ENCODE measurements at places on chromosomes 12 and 14. TPM values are rescaled to one million over a fixed set of nuclear protein-coding genes. Genes with fewer than 3 reads are reported as not detected.

Gene BCL11B
- total RNA-seq: under 0.01 TPM

Gene CMTM5
- 0.44 TPM for total RNA-seq

Gene KSR2
- not detected for total RNA-seq

Gene LDHB
- total RNA-seq: 530 TPM

Gene MANSC1
- total RNA-seq: 3.0 TPM

Gene KLHL33
- 0.17 TPM for total RNA-seq

Gene SRRM4
- total RNA-seq: under 0.01 TPM

Gene AGAP2
- 0.15 TPM for total RNA-seq

Gene GRIP1
- total RNA-seq: not detected

Gene GAS2L3
- total RNA-seq: 44.1 TPM

Gene USP44
- total RNA-seq: 10.2 TPM

Gene PYGL
- 90.3 TPM for total RNA-seq

Gene TPH2
- not detected for total RNA-seq

Gene OXA1L
- 75.6 TPM for total RNA-seq

Gene IAPP
- total RNA-seq: not detected

Data from smooth muscle cell of trachea (primary cell).